ENCODE measurements at places on chromosomes 1 and 21.
A peak's percentile ranks its signal among the peaks of the same experiment; 100 is the strongest.

GRCh38 chr21:42386034-42386591, 9.7 kb downstream of the TMPRSS3 start:
- no peaks in the 10 kb centered on the region for H3K36me3 ChIP-seq
- no peak for DNase-seq
- no peaks in the 10 kb centered on the region for H3K4me1 ChIP-seq
- no peak overlapping the region for H3K4me3 ChIP-seq

DNA sequence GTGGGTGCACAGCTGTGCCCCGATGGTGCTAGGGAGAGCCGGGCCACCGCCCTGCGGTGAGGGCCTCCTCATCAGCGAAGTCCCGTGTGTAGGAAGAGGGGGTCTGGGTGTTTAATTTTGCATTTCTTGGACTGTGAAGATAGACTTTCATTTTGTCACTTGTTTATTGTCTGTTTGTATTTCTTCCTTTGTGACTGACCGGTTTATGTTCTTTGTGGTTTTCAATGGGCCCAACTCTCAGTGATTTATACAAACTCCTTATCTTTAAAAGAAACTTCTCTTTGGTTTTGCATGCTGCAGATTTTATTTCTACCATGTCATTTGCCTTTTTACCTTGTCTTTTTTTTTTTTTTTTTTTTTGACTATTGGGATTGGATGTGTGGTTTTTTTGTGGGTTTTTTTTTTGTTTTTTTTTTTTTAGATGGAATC, 65.1 kb downstream of the COL18A1 start:
- H3K27ac ChIP-seq: peak overlapping the region; percentile 78
- H3K4me1 ChIP-seq: no peaks in the 10 kb centered on the region
- no peaks in the 10 kb centered on the region for H3K27me3 ChIP-seq
- no peak for DNase-seq

- no peak for DNase-seq
- H3K4me3 ChIP-seq: no peak overlapping the region
- peak overlapping the region; percentile 20 for H3K27ac ChIP-seq
- H3K27me3 ChIP-seq: no peaks in the 10 kb centered on the region
Observed at GRCh38 chr1:159778266-159778665, 2.5 kb upstream of the DUSP23 start.

DNA sequence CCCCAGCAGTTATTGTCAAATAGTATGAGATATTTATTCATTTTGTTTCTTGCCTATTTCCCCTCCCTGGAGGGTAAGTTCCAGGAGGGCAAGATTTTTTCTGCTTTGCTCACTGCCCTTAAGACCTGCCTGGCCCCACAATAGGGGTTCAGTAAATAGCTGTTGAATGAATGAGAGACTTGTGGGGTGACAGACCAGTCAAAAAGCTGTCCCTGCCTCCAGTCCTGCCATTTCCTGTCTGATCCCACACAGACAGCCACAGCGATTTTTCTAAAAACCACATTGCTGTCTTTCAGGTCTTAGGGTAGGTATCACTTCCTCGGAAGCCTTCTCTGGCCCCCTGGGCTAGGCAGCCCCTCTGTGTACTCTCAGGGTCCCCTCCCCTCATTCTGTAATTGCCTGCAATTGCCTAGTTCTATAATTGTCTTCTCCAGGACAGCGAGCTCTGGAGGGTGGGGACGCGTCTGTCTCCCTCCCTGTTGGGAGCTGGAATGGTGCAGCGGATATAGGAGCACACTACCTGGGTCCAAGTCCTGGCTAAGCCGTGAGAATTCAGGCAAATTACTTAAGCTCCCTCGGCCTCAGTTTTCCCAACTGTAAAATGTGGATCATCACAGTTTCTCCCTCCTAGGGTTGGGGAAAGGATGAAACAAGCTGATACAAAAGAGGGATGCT, 1.8 kb upstream of the EXTL1 start:
- no peak overlapping the region for H3K4me3 ChIP-seq
- no peaks in the 10 kb centered on the region for H3K36me3 ChIP-seq
- peaks cover 62% of the 10 kb centered on the region for H3K4me1 ChIP-seq
- H3K27ac ChIP-seq: peak overlapping the region; percentile 82
- H3K27me3 ChIP-seq: no peaks in the 10 kb centered on the region

DNA sequence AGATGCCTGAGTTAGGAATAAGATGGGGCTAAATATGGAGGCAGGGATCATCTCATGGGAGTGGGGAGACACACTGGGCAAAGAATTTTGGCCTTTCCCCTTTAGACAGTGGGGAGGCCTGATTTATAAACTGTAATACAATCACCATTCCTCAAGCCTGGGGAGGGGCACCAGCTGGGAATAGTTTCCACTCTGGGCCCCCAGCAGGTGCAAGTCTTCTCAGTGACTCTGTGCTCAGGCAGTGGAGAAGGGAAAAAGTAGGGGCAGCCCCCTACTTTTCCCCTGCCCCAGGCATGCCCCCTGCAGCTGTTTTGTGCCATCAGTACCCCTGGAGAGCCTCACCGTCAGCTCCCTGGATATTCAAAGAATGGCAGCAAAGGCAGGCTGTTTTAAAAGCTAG, 19.1 kb downstream of the COA7 start:
- H3K36me3 ChIP-seq: no peaks in the 10 kb centered on the region
- no peak overlapping the region for H3K4me3 ChIP-seq
- H3K4me1 ChIP-seq: peaks cover 19% of the 10 kb centered on the region
- H3K27ac ChIP-seq: no peak overlapping the region
- no peaks in the 10 kb centered on the region for H3K27me3 ChIP-seq
- DNase-seq: no peak

GRCh38 chr1:91827459-91828321, 58.3 kb downstream of the TGFBR3 start:
- peaks cover 40% of the 10 kb centered on the region for H3K4me1 ChIP-seq
- no peak overlapping the region for H3K4me3 ChIP-seq
- H3K27ac ChIP-seq: peak overlapping the region; percentile 77
- no peak for DNase-seq

GRCh38 chr1:64242895-64243756, 39.7 kb downstream of the UBE2U start:
- no peaks in the 10 kb centered on the region for H3K36me3 ChIP-seq
- DNase-seq: no peak
- no peaks in the 10 kb centered on the region for H3K4me1 ChIP-seq

All from right atrium auricular region (tissue), 2 donors.